Naive thymus-derived CD8-positive, alpha-beta T cell (primary cell): ENCODE measurements at places on chromosomes 6 and 20.

DNA sequence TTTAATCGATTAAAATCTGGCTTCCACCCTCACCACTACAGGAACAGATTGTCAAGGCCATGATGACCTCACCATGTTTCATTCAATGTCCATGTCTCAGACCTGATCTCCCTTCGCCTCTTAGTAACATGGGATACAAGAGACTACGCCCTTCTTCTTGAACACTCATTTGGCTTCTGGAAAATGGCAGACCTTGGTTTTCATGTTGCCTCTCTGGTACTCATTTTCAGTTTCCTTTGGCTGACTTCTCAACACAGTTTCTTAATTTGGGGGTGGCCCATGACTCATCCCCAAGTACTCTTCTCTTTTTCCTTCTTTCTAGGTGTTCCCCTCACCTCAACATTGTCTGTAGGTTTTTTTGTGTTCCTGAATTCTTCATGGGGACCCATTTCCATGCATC is 22.7 kb downstream of the TMX4 start:
- no peak for DNase-seq

- no peak for DNase-seq
Observed at GRCh38 chr6:166774292-166774691, 147.2 kb upstream of the RPS6KA2 start.

DNA sequence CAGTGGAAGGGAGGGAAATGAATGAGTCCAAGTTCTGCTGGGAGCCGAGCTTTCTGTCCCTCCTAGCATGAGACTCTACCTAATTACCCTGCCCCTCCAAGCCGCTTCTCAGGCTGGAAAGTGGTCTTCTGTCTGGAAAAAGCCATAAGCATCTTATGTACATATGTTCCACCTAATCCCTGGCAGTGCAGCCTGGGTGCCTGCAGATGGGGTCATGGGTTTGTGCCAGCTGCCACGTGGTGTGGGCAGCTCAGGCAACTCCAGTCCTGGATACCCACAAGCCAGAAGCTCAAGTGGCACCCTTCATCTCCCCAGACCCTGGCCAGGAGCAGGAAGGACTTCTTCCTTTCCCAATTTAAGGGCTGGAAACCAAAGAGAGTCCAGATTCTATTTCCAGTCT is 253.1 kb downstream of the LY86 start:
- no peak for DNase-seq

DNA sequence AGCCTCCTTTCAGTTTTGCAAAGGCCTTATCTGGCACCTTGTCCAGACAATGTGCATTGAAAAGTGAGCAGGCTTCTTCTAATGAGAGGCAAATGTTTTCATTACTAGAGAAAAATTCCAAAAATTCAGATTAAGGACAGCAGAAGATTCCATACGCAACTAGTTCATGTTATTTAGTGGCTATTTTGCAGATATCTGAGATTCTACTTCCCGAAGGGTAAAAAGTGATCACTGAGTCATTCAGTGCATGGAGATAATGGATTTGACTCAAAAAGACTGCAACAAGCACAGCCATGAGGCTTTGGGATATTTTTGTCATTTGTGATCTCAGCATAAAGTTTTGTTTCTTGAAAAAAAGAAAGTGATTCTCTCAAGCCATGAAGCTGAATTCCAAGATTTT is 29.9 kb downstream of the METTL24 start:
- DNase-seq = no peak

DNA sequence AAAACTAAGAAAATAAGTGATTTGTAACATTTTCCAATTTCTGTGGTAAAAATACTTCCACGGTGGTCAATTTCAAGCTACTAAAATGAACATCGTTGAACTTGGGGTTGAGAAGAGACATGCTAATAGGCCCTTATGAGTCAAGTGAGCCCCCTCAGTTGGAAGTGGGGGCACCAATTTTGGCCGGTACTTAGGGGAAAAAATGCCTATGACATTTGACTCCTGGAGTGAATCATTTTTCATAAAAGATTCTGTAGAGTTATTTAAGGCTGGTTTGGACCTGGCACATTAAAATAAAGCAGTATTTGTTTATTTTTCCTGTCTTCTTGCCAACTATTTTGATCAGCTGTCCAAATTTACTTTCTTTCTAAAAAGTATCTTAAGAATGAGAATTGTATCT is 32.4 kb upstream of the CAP2 start:
- DNase-seq = no peak

- no peak for DNase-seq
Observed at GRCh38 chr6:18392346-18392877, 5.3 kb downstream of the RNF144B start.

DNA sequence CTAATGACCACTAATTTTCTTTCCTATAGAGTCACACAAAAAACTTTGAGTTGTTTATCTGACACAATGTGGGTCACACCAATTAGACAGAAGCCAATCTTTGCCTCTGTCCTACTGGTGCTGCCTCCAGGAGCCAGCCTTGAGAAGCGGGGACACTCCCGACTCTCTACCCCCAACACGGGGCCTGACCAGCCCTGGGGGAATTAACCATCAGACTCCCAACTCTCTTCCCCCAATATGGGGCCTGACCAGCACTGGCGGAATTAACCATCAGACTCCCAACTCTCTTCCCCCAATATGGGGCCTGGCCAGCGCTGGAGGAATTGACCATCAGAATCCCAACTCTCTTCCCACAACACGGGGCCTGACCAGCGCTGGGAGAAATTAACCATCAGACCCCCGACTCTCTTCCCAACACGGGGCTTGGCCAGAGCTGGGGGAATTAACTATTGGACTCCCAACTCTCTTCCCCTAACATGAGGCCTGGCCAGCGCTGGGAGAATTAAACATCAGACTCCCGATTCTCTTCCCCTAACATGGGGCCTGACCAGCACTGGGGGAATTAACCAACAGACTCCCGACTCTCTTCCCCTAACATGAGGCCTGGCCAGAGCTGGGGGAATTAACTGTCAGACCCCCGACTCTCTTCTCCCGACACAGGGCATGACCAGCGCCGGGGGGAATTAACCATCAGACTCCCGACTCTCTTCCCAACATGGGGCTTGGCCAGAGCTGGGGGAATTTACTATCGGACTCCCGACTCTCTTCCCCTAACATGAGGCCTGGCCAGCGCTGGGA is 12.5 kb downstream of the CST7 start:
- no peak for DNase-seq

- DNase-seq = no peak
Observed at GRCh38 chr6:116512111-116512559, 696 bp downstream of the CALHM5 start.

DNA sequence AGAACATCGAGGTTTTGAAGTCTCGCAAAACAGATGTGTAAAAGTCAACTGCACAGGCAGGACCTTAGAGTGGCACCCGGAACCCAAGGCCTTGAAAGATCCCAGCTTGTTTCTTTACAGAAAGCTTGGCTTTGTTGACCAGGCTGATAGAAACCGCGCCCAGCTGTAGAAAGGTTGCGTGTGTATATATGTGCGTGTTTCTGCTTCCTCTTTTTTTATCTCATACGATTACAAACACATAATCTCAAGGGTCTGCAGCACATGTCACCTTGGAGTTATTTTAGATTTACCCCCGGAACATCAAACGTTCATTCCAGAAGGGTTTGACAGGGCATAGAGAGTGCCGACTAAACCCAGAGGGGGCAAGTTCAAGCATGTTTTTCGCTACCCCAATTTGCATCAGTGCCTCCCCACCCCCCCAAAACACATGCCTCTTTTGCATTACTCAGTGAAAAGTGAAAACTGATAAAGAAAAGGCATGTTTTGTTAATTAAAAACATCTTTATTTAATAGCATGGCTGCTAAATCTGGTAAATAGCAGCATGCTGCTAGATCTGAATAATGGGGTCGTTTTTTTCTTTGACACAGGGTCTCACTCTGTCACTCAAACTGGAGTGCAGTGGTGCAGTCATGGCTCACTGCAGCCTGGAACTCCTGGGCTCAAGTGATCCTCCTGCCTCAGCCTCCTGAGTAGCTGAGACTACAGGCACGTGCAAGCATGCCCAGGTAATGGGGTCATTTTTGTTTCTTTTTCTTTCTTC is 33.2 kb upstream of the NCOA3 start:
- no peak for DNase-seq
